ENCODE measurements at places on chromosomes 4 and X.

DNA sequence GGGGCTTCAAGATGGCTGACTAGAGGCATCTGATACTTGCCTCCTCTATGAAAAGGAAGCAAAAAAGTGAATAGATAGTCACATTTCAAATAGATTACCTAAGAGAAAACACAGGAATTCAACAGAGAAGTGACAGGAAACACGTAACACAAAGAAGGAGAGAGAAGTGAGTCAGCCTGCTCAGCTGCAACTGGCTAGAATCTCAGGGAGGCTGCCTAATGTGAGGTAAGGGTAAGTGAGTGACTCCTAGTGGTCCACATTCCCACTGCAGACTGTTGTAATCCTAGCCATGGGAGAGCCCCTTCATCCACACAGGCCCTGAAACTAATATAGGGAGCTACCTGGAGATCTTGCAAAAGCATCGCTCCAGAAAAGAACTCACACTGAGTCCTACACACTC lies 179.2 kb downstream of the SLC7A11 start:
- DNase-seq = peak; percentile 38

DNA sequence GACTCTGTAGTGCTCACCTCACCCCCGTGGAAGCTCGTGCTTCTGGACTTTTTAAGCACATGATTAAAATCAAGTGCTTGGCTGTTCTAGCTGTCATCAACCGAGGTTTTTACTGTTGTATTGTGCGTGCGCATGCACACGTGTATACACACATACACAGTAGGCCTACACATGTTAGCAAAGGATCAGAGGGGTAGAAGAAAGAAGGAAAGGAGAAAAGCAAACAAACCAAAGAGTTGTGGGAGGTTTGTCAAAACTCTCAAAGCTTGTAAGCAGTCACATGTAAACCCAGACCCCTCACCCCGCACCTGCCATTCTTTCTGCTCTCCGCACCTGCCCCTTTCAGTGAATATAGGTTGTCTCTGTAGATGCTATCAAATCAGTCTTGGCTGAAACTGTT lies 311.8 kb downstream of the HS3ST1 start:
- DNase-seq = no peak

DNA sequence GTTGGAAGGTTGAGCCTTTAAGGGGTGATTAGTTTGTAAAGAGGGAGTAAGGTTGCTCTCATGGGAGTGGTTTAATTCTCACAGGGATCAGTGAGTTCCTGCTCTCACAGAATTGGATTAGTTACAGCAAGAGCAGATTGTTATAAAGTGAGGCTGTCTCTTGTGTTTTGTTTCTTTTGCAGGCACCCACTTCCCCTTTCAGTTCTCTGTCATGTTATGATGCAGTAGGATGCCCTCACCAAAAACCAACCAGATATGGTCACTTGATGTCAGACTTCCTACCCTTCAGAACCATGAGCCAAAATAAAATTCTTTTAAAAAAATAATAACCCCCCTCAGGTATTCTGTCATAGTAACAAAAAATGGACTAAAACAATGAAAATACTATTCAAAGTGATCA lies 19.9 kb upstream of the IGSF1 start:
- no peak for DNase-seq

- DNase-seq = no peak
These were observed 39.4 kb downstream of the ANTXR2 start for GRCh38 chr4:80033581-80033980.

- no peak for DNase-seq
These were observed 162.6 kb upstream of the RAPGEF2 start for GRCh38 chr4:158940271-158940670.

- peak; percentile 58 for DNase-seq
These were observed 201.4 kb downstream of the SPOCK3 start for GRCh38 chr4:167032871-167033270.

GRCh38 chrX:150370589-150371312 lies 7.6 kb downstream of the MAMLD1 start:
- DNase-seq = no peak

DNA sequence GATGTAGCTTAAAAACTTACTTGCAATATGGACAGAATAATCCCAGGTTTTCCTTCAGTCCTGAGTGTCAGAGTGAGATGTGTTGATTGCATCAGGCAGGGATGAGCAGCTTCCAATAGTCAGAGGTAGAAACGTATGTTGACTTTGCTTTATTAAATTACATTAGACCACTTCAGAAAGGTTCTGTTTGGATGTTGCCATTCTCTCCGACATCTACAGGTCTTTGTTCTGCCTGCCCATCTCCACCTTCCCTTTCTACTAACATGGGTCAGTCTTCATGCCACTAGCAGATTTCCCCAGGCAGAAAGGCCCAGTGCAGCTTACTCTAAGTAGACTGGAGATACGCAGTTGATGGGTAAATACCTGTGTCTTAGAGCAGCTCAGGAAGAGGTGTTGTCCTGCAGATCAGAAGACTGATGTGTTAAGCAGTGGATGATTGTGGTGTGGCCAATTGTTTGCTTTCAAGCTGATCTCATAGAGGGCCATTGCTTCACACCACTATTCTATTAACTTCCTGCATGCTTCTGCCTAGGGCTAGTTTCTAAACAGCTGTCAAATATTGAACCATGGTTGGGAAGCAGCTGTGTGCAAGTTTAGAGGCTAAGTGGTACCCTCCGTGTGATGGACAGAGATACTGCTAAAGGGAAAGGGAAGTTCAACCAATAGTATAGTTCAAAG lies 1.8 kb downstream of the FRMPD4 start:
- no peak for DNase-seq

GRCh38 chrX:38539748-38540147 lies 21.6 kb upstream of the TSPAN7 start:
- DNase-seq = no peak

DNA sequence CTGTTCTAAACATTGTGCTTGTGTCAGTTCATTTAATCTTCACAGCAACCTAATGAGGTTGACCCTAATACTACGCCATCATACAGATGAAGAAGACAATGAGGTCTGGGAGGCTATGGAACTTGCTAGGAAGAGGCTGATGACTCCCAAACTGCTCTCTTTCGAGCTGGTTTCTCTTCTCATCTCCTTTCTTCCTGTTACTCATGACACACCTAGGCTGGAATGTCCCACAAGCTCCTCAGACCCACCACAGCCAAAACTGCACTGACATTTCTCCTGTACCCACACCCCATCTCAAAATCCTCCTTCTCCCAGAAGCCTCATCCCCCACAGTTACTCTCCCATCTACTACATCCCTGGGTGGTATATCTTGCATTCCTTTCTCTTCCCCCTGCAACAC lies 27.4 kb upstream of the PJA1 start:
- no peak for DNase-seq

DNA sequence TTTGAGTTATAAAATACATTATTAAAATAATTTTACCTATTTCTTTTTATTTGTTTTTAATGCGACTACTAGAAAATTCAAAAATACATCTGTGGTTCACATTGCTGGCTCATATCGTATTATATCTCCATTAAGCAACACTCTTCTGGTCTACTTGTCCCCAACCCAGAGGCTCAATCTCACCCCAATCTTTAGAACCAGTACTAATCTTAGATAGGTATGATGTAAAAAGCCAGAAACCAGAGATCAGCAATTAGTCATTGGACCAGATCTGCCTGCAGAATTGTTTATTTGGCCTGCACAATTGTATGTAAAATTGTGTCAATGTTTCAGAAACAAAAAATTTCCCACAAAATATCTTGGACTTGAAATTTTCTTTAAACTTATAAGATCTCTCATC lies 155.5 kb upstream of the BMP3 start:
- no peak for DNase-seq

GRCh38 chrX:96182366-96182765 lies 502.3 kb upstream of the DIAPH2 start:
- DNase-seq = peak; percentile 8

DNA sequence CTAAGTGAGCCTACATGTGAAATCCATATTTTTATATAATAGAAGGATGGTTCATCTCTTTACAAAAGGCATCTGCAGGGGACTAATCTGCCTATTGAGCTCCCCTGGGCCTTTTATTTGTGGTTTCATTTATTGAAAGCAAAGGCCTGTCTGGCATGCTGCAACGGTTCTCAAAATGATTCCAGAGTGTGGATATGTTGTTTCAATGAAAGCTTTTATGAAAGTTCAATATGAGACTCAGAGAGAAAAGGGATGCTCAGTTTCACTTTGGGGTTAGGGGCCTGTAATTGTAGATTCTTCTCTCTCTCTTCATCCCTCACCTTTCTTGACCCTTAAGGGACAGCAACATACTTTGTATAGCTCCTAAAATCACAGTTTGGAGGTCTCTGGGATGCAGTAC lies 204.2 kb upstream of the CASK start:
- DNase-seq = no peak

- no peak for DNase-seq
These were observed 19.6 kb downstream of the CTBP1 start for GRCh38 chr4:1229117-1229849.

- DNase-seq = no peak
These were observed 18.0 kb upstream of the TMEM131L start for GRCh38 chr4:153448003-153448731.

- DNase-seq = peak; percentile 49
These were observed 554 bp downstream of the DCTD start for GRCh38 chr4:182916483-182917181.

GRCh38 chr4:24040811-24041210 lies 151.0 kb upstream of the PPARGC1A start:
- no peak for DNase-seq

- no peak for DNase-seq
These were observed 37.4 kb downstream of the CCKAR start for GRCh38 chr4:26452565-26453531.

DNA sequence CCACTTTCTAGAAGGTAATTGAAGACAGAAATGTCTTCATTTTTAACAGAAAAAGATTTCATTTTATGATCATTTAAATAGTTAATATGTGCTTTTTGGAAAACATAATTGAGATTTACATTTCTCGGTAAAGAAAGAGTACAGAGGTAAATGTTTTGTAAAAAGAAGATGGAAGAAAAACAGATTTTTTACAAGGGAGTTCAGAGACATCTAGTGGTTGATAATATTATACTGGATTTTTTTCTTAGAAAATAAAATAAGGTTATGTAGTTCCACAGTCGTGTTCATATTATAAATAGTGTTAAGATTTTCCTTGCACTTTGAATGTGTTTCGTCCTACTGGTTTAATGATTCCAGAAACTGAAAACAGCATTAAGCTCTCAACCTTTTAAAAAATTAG lies 60.6 kb downstream of the SMARCA1 start:
- DNase-seq = no peak

- peak; percentile 52 for DNase-seq
These were observed 390.1 kb downstream of the ANKRD50 start for GRCh38 chr4:124322234-124323065.

- DNase-seq = no peak
These were observed 168.6 kb downstream of the PPP3CA start for GRCh38 chr4:101178731-101179130.

GRCh38 chr4:135225551-135225950 lies 1024.0 kb upstream of the PABPC4L start:
- DNase-seq = no peak

GRCh38 chr4:173835903-173836302 lies 305.9 kb upstream of the HAND2 start:
- no peak for DNase-seq

DNA sequence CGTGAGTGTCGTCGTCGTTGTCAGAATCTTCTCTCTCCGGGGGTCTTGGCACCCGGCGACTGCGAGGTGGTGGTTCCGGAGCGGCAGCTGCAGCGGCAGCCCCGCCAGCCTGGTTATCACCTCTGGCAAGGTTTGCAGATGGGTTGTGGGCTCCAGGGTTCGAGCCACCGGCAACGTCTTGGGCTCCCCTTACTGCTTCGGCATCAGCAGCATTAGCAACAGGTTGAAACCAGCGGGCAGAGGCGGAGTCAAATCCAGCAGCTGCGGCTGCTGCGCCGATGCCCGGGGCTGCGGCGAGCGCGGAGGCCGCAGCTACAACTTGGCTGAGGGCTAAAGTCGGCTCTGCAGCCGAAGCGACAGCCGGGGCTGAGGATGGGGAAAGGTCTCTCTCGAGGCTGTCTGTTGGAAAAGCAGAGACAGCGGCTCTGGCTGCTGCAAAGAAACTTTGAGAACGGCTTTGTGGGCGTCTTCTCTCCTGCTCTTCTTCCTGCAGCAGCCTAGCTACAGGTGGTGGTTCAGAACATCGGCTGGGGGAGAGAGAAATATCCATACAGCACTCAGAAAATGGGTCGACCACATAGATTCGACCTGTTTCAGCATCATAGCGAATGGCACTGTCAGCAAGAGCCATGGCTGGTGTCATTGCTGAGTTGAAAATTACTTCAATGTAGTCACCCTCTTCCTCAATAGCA lies 3.6 kb downstream of the IRS4 start:
- no peak for DNase-seq

DNA sequence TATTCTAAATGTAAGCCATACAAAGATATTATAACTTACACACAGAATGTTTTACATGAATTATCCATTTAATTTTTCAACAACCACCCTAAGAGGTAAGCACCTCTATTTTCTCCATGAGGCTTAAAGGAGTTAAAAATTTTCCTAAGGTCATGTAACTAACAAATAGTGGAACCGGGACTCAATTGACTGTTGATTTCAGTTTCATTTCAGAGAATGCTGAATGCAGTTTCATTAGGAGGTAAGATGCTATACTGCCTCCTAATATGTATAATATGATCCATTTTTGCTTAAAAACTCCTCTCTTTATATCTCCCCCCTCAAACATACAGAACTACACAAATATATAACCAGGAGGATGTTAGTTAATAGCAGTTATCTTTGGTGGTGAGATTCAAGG lies 29.1 kb downstream of the PHKA1 start:
- DNase-seq = no peak

DNA sequence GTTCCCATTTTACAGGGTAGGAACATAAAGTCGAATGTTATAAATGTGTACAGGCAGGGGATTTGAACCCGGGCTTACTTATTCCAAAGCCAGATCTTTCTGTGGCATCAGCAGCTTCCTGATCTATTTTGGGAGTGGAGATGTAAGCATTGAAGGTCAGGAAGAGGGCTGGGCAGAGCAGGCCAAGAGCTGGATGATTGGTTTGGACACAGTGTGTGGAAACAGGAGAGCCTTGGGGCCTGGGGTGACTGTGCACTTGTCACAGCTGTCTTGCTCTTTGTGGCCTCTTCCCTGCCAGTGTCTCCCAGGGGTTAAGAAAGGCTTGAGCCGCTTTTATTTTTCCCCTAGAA lies 127.9 kb upstream of the ENPP6 start:
- no peak for DNase-seq

DNA sequence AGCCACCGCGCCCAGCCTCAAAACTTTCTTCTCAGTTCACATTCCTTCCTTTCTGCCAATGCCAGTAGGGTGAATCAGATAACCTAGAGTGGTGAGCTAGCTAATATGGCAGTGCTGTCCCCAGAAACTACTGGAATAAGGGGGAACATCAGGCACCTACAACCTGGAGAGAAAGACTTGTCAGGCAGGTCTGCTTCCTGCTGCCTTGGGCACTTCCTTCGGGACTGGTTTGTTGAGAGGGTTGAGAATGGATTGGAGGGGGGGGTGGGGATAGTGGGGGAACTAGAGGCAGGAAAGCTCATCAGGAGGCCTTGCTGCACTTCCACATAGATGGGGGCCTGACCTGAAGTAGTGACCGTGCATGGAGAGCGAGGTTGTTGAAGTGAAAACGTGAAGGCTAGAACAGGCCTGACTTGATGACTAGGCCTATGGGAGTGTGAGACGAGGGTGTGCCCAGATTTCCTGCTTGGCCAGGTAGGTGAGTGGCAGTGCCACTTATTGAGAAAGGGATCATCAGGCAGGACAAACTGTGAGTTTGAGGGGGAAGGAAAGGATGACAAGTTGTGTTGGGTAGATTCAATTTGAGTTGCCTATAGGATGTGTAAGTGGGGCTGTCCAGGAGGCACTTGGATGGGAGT lies 33.4 kb downstream of the SLC25A5 start:
- no peak for DNase-seq

Measured in kidney capillary endothelial cell (primary cell).